ENCODE measurements at places on chromosomes 12 and 14.
A peak's percentile ranks its signal among the peaks of the same experiment; 100 is the strongest.

DNA sequence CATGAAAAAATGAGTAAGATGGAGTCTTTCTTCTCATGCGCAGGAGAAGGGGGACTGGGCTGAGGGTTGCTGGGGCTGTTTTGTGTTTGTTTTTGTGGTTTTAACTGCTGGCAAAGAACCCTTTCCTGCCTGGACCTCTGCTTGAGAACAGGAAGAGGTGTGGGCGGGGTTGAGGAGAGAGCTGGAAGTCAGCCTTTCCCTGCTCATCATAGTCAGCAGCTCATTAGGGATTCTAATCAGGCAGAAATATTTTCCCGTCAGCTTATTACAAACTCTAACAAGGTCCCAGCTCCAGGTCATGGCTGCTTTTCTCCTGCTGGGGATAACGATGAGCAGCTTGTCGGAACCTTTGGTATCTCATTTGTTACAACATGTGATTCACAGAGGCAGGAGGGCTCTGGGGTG is 185.0 kb upstream of the NRXN3 start:
- no peak for DNase-seq

DNA sequence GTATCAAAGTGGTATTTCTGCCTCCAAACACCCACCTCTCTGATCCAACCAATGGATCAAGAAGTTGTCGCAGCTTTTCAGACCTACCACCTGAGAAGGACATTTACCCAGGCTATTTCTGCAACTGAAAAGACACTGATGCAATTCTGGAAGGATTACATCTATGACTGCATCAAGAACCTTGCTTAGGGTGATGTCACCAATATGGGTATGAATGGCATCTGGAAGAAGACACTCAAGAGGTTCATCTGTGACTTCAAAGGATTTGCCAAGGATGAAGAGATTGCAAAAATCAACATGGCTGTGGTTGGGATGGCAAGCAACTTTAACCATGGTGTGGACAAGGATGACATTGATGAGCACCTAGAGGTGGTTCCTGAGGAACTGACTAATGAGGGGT is 154.2 kb downstream of the PCNX1 start:
- no peak for DNase-seq

GRCh38 chr14:64685371-64686281 is 18.6 kb upstream of the PLEKHG3 start:
- no peak for DNase-seq

DNA sequence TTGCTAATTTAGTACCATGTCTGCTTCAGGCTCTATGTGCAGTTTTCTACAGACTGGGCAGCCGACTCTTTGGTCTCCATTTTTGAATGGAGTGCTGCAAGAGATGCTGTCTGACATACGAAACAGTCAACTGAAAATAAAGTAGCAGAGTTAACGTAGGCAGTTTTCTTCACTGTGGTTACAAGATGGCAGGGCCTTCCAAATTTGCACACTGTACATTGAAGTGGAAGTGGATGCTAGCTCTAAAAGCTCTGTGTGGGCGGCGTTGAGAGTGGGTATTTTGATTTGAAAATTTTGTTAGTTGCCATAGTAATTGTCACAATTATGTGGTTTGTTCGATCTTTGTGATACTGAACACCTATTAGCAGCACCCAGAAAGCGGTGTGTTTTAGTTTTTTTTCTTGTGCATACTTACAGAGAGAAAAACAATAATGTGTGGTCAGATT is 154.9 kb upstream of the ATP2B1 start:
- DNase-seq, result no peak

DNA sequence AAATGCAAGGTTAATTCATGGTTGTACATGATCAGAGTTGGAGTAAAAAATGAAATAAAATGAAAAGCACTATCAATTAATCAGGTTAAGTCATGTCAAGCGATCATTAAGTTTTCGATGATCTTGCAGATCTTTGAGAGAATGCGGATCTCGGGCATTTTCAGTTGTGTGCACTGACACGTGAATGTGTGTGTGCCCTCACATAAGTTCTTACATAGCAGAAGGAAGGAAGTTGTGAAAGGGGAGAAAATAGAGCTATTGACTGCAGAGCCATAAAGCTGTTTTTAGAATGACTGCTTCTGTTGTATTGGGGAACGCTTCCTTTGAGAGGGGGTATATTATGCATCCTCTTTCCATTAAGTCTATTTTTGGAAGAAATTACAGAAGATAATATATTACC is 101.3 kb downstream of the HMGA2 start:
- DNase-seq, result no peak

DNA sequence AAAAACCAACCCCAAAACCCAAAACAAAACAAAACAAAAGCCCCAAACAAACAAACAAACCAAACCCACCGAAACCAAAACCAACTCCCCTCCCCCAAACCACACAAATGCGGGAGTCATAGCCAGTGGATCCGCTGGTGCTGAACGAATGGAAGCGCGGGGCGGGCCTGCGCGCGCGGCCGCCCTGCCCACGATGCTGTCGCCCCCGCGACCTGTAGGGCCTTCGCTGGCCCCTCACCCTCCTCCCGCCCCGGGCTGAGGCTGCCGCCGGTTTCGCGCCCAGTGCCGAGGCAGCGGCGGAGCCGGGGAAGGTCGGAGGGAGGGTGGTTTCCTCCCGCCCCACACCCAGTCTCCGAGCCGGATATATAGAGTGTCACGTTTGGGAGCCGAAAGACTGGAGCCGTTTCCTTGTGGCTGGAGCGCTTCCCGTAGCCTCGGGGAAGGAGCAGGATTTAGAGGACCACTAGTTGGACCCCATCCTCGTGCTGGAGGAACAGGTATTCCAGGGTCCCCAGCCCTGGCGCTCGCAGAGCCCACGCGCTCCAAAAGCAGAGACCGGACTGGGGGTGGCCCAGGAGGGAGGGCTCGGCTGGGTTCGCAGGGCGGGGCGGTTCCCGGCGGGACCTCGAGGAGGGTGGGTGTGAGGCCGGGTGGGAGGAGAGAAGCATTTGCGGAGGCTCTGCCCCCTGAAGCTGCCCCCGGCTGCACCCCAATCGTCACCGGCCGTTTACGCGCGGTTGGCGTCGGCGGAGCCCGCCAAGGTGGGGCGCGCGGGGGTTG is at the start of gene FAR2:
Gene FAR2 (plus strand): TSS at position 368 of the 780 bp plus-strand sequence. CDS start 121,172 bp downstream, outside the sequence.
- DNase-seq, result peak; percentile 59

GRCh38 chr14:56569174-56569573 is 10.4 kb upstream of the TMEM260 start:
- no peak for DNase-seq

DNA sequence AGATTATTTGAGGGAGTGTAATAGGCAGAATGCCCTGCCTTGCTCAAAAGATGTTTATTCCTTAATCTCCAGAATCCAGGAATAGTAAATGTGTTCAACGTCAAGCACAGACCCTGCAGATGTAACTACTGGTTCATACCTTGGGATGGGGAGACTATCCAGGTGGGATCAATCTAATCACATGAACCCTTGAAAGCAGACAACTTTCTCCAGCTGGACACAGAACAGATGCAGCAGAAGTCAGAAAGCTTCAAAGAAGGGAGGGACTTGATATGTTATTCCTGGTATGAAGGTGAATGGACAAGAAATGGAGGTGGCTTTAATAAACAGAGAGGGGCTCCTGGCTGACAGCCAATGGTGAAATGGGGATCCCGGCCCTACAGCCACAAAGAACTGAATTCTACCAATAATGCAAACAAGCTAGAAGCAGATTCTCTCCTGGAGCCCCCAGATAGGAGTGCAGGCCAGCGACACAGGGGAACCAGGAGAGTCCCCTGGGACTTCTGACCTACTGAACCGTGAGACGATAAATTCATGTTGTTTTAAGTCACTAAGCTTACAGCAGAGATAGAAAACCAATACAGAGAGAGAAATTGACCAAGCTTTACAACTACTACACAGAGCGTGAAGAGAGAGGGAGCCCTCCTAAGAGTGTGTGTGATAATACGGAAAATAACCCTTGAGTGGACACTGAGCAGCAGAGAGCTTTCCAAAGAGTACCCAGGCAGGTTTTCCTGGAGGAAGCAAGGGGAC is 133.5 kb upstream of the TMEM132C start:
- no peak for DNase-seq

GRCh38 chr14:31580234-31580633 is 19.0 kb downstream of the NUBPL start:
- DNase-seq, result no peak

GRCh38 chr12:123034022-123034541 is 53.6 kb downstream of the ARL6IP4 start:
- DNase-seq, result no peak

GRCh38 chr12:43758247-43758727 is 303 bp downstream of the PUS7L start:
- peak; percentile 48 for DNase-seq

DNA sequence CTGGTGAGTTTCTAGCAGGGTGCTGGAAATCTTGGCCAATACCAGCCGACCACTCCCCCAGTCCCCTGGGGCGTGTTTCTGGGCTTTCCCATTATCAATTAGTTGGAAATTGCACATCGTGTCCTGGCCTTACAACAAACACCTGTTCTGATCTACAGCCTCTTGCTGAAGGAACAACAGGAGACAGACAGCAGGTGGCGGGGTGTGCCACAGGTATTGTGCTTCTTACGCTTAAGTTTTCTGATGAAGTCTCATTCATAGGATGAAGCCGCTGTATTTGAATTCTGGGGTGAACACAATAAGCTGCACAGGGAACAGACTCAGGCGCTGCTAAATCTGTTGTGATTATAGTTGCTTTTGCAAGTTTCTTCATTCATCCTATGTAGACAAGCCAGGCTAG is 703 bp downstream of the HIGD1C start:
- no peak for DNase-seq

DNA sequence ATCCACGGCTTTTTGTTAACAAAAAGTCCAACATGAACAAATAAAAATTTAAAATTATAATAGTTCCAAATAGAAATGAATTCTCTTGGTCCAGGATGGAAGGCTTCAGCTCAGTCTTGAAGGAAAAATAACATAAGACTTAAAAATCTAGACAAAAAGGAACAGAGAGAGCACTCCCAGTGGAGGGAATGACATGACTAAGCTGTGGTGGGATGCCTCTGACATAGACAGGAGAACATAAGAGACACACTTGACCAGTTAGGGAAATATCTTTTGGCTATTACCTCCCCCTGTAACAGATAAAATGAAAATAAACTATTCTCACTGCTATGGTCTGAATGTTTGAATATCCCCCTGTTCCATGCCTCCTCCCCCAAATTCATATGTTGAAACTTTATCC is 106.8 kb downstream of the BBS10 start:
- no peak for DNase-seq

DNA sequence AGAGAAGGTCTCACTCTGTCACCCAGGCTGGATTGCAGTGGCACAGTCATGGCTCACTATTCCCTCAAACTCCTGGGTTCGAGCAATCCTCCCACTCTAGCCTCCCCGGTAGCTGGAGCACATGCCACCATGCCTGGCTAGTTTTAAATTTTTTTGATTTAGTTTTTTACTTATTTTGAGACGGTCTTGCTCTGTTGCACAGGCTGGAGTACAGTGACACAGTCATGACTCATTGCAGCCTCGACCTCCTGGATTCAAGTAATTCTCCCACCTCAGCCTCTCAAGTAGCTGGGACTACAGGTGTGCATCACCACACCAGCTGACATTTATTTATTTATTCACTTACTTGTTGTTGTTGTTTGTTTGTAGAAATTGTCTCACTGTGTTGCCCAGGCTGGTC is 22.2 kb upstream of the DIP2B start:
- no peak for DNase-seq

DNA sequence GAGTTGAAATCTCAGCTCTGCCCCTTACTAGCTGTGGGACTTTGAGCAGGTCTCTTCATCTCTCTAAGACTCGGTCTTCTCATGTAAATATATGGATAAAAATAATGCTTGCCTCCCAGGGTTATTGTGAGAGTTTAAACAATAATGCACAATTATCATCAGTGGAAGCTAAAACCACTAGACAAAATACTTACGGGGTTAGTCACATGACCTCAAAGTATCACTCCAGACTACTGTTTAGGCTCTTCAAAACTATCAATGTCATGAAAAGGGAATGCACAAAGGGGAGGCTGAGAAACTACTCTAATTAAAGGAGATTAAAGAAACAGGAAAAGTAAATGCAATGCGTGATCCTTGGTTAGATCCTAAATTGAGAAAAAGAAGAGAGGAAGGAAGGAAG is 24.5 kb upstream of the TSPAN11 start:
- no peak for DNase-seq

- DNase-seq, result peak; percentile 65
These were observed 68.3 kb downstream of the DERA start for GRCh38 chr12:15979096-15980092.

GRCh38 chr12:4244868-4245267 is 28.7 kb upstream of the CCND2 start:
- no peak for DNase-seq

DNA sequence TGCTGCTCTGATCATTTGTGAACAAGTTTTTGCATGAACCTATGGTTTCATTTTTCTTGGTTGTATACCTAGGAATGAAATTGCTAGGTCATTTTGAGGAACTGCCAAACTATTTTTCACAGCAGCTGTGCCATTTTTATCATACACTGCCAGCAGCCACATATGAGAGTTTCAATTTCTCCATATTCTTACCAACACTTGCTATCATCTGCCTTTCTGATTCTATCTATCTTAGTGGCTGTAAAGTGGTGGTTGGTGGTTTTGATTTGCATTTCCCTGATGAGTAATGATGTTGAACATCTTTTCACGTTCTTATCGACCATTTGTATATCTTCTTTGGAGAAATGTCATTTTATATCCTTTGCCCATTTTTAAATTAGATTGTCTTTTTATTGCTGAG is 146.1 kb downstream of the C12orf75 start:
- no peak for DNase-seq

GRCh38 chr12:56955631-56956256 is 1.7 kb downstream of the RDH16 start:
- no peak for DNase-seq

GRCh38 chr12:61161961-61162360 is 1098.2 kb upstream of the USP15 start:
- DNase-seq, result no peak

DNA sequence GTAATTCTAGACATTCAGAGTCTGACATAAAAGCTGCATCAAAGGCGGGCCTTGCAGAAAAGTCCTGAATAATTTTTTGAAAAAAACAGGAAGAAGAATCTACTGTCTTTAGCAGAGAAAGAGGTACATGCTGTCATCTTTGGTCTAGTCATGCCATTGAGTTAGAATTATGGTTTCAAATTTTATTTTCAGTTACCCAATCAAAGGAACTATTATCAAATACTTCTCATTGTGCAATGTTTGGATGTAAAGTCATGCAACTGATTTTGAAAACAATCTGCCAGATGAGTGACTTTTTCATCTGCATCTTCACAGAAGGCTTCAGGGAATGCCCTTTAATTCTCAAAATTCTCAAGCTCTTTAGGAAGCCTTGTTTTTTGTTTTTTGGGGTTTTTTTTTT is 803.5 kb downstream of the FLRT2 start:
- DNase-seq, result no peak

- peak; percentile 86 for DNase-seq
These were observed 8.3 kb downstream of the PXN start for GRCh38 chr12:120257041-120257821.

DNA sequence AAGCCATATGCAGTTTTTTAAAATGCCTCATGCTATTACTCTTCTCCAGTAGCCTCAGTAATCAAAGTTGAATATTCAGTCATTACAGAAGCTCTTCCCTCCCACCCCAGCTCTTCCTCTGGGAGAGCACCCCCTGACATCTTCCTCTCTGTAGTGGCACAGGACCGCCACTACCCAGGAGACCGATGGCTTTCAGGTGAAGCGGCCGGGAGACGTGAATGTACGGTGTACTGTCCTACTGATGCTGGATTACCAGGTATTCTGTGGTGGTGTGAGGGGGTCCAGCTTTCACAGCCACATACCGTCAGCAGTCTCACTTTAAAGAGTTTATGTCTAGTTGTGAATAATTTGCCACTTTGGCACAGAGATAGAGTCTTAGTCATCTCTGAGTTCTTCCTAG is 4.6 kb downstream of the SMARCD1 start:
- DNase-seq, result no peak

Measured in hepatic stellate cell (primary cell).